PC-9 (cell line): ENCODE measurements at places on chromosomes 2 and 18. TPM values are rescaled to one million over a fixed set of nuclear protein-coding genes. Genes with fewer than 3 reads are reported as not detected.

The OR6B2 gene
- total RNA-seq, result not detected in 2 replicates

The ARHGEF4 gene
- 16.1 and 20.0 TPM in 2 replicates for total RNA-seq

The BMP10 gene
- total RNA-seq, result not detected in 2 replicates

DNA sequence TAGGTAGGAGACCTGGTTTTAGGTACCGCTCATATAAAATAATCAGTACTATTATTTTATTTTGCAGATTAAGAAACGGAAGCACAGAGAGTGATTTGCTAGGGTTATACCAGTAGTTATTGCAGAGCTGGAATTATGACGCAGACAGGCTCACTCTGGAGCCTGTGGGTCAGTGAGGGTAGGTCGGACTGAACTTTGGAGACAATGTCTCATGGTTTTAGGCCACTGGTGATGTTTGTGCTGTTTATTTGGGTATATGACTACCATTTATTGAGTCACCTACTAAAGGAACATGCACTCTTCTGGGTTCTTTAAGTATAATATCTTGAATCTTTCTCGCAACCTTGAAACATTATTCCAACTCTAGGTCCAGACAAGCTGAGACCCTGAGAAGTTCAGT, 33.5 kb upstream of the IL1R1 start:
- no peak for DNase-seq

DNA sequence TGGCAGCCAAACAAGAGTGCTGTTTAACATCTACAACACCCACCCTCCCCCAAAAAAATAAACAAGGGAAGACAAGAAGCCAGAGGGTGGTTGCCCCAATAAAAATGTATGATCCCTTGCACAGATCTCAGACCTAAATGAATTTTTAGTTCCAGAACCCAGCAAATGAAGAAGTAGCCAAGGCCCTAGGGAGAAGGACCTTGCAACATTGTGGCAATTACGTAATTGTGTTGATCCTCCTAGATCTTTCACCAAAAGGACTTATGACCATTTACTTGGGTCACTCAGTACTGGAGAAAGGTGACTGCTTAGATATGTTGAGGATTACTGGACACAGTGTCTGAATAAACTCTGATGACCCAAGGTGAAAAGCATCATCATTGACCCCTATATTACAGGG, 1393.8 kb downstream of the LRP1B start:
- no peak for DNase-seq

DNA sequence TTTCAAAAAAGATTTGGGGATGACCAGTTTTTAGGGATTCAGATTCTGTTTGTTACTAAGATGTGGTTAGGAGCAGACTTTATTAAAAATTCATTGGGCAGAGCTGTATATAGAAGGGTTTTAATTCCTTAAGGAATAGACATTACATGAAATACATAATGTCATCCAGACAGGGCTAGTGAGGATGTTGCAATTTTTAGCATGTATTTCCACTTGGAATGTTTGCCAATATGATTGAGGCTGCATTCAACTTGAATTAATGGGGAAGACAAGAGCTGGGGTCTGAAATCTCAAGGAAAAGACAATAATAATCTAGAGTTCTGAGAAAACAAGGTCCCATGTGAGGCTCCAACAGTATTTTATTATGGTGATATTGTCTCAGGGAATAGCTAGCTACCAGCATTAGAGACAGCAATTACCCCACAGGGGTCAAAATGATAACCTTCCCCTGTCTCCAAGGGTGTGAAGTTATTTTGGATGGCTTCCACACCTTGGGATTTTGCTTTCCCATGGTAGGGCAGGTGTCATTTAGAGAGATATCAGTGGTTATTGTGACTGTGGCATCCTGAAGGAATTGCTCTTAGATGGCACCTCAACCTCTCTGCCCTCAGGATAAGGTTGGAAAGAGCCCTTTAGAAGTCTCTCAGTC, 60.2 kb downstream of the VSNL1 start:
- no peak for DNase-seq

- DNase-seq, result no peak
These were observed 262.6 kb upstream of the HDAC4 start for GRCh38 chr2:239663364-239663924.

GRCh38 chr2:173431191-173431590, 76.5 kb downstream of the CDCA7 start:
- no peak for DNase-seq

DNA sequence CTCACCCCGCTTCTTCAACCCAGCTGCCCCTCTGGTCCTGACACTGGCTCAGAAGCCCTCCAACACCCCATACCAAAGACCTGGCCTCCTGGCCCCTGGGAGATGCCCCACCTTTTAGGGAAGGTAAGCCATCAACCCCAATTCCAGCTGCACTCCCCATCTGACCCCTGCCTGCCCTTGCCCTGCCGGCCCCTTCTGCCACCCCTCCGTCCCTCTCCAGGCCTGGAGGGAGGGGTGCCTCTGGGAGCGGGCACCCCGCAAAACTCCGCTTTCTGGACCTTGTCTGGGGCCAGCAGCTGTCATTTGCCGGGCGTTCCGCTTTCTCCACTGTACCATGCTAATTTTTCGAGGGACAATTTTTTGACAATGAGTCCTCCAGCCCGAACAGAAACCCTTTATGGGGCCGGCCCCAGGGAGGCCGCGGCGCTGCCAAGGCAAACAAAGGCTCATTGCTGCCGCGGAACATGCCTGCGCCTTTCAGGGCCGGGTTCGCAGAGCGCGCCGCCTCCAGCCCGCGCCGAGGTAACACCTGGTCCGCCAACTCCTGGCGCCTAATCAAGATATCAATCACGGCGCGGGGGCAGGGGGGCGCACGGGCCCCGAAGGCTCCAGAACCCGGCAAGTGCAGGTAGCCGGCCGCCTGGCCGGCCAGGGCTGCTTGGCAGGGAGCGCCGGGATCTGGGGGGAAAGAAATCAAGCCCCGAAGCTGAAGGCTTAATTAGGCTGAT, 96.0 kb downstream of the INHBB start:
- peak; percentile 77 for DNase-seq

GRCh38 chr2:156590085-156590739, 154.0 kb downstream of the GPD2 start:
- no peak for DNase-seq

DNA sequence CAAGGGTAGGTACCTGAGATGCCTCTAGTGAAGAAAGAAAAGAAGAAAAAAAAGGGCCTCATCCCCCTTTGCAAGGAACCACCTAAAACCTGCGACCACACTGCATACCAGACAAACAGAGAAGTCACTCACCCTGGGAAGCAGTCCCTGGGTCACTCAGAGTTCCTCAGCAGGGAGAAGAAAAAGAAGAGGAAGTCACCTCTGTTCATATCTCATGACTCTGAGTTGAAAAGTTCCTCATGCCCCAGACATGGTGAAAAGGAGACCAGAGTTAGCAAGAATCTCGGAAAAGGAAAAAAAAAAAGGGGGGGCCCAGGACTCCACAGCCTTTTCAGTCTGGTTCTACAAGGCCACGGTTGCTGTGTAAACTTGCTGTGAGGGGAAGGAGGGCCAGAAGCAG, 478.4 kb upstream of the NRXN1 start:
- no peak for DNase-seq

GRCh38 chr18:49757513-49758262, 55.6 kb downstream of the ACAA2 start:
- DNase-seq, result no peak
